HT-29 (cell line): ENCODE measurements at places on chromosomes 2 and 18.

- DNase-seq, result no peak
These were observed 105.3 kb upstream of the ZEB2 start for GRCh38 chr2:144625226-144625625.

DNA sequence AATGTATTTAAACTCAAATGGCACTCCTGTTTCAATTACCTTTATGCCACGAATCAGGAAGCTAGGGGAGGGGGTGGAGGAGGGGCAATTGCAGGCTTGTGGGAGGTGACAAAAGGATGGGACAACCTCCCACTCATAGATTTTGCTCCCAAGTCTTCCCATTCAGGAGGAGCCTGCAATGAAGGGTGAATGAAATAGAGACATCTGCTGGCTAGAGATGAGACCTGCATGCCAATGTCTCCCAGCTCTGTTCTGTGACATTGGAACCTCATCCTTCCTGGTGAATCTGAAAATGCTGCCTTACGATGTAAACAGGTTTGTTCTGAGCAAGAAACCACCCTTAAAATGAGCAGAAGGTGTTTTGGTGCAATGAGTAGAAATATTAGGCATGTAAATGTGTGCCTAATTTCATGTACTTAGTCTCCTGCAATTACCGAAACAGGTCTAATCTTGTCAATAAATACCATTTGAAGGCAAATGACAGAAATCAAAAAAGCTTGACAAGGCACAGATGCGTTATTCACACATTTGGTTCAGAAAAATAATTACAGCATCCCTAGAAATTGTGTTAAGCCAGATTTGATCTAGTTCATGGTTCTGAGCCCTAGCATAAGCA is 2.7 kb upstream of the PID1 start:
- peak; percentile 70 for DNase-seq

- DNase-seq, result no peak
These were observed 26.5 kb downstream of the SLC16A14 start for GRCh38 chr2:230042195-230042594.

- no peak for DNase-seq
These were observed 42.1 kb upstream of the EHBP1 start for GRCh38 chr2:62663411-62663810.

- DNase-seq, result no peak
These were observed 260.9 kb downstream of the CYRIA start for GRCh38 chr2:16404551-16405300.

DNA sequence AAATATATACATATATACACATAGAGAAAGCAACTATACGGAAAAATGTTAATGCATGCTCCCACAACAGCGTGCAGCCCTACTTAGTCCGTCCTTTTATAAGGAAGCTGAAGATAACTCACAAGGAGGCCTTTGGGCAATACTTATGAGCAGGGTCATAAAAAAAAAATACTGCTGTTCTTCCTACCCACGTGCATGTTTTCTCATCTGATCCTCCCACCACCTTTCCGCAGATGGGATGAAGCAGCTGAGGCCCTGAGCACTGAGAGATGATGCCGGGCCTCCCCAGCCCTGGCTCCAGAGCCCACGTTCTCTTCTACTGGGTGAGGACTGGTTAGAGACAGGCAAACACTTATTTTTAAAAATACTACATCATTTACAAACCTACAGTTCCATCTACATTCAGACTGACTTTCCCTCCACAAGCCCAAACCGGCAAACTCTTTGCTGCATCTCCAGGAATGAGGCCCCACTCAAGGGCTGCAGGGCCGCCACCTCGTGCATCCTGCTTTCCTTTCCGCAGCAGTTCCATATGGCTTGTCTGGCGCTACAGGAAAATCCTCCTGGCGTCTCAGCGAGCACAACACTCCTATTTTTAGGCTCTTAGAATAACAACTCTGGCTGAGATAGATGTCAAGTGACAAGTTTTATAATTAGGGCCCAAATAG is 41.6 kb downstream of the TBC1D8 start:
- DNase-seq, result no peak

DNA sequence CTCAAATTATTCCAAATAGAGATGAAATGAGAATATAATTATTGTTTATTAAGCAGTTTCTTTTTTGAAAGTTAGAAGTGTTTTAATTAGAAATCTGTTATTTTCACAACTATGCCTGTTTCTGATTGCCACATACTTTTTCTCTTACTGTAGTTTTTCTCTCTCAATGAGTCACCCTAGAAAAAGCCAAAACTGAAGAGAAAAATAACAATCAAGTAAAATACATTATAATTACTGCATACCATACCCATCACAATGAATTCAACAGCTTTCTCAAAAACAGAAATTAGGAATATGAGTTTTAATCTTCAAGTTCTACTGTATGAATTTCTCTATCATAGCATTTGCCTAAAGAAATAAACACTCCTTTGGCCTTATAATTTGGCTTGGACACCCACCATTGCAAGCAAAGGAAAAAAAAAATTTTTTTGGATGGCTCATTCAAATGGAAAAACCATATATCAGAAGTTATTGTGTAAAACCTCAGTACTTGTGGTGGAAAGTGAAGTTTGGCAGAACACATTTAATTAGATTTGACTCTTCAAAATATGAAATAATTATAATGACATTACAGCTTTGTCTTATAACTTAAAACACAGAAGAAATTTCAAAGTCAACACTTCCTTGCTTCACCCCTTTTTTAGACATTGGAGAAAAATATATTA is 138.5 kb downstream of the DYM start:
- DNase-seq, result no peak

GRCh38 chr2:142741764-142742269 is 135.6 kb upstream of the KYNU start:
- DNase-seq, result no peak

DNA sequence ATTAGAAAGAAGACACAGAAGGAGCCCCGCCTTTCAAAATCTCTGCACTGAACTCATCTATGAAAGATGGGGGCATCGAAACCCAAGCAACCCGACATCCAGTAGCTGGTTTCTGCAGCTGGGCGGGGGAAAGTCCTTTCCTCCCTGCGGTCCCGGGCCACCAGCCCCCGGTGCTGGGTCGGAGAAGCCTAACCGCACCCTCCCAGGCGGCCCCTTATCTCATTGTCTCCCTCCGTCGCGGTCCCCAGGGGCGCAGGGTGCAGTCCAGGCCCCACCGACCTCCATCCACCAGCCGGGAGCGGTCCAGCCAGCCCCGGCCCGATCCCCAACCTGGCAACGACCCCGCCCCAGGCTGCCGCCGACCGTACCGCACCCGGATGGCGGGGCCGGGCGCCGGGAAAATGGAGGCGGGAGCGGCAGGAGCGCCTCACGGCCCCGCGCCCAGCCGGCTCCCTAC is 452 bp downstream of the RAPH1 start:
- DNase-seq, result peak; percentile 14

DNA sequence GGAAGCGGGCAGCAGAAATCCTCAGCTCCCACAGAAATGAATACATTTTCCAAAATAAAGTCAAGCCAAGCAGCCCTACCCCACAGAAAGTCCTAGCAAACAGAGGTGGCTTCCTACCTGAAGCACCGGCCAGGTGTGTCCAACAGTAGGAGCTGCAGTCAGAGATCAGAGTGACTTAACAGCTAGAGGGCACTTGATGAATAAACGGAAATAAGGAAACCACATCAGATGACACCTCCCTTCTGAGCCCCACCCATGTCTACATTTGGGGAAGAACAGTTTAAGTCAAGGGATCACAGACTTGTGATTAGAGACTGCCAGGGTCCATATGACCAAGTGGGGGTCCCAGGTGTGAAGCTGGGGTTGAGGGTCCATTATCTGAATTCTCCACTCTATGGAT is at the start of gene CXCR1:
Gene CXCR1 (minus strand): TSS at position 172 of the 400 bp plus-strand sequence. CDS start 1,751 bp downstream, outside the sequence.
- no peak for DNase-seq

DNA sequence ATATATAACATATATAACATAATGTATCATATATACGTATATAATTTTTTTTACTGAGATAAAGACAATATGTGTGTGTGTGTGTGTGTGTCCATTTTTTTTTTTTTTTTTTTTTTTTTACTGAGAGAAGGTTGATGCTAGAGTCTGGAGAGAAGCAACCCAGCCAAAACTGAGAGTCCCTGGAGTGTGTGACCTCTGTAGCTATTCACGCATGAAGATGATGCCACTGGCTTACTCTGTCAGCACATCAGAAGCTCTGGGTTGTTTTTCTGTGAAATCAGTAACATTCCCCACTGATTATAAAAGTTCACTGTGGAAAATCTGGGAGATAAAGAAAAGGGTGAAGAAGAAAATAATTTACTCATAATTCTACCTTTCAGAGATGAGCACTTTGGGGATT is 27.2 kb downstream of the CCDC195 start:
- no peak for DNase-seq

DNA sequence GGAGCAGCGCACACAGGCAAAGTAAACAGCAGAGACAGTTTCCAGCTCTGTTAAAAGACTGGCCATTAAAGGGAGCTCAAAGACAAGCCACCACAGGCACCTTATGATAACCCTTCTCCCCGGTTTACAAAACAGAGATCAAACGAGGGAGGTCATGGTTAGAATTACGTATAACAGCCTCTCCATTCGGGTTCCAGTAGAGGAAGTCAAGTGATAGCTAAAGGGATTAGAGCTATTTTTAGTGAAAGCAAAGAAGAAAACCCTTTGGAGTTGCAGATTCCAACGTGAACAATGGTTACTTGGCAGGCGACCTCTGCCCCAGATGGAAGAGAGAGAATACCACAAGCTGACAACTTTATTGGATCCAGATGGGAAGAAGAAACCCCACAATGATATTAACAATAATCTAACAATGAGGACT is 31.2 kb upstream of the EDAR start:
- DNase-seq, result no peak

GRCh38 chr2:49972699-49973098 is 818.4 kb upstream of the FSHR start:
- DNase-seq, result no peak

- no peak for DNase-seq
These were observed 211.6 kb downstream of the PID1 start for GRCh38 chr2:229059331-229060033.

DNA sequence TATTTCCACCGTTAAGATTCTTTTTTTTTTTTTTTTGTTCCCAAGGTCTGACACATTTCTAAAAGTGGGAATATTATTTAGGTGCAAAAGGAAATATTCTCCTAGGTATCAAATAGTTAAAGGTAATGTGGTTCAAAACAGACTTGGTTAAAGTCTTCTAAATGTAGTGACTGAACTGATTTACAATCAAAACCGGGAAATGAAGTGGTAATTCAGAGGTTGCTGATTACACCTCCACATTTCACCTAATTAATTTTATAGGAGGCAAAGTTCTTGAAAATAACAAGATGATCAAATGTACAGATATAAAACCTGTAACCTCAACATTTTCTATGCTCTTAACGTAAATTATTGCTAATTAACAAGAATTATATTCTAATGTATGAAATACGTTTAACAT is 5.1 kb downstream of the BCL11A start:
- no peak for DNase-seq

- no peak for DNase-seq
These were observed 32.8 kb upstream of the MC5R start for GRCh38 chr18:13791181-13791580.

GRCh38 chr2:189157939-189158338 is 21.6 kb downstream of the COL5A2 start:
- DNase-seq, result no peak

- DNase-seq, result no peak
These were observed 666.5 kb downstream of the SLC4A3 start for GRCh38 chr2:220293966-220294365.

DNA sequence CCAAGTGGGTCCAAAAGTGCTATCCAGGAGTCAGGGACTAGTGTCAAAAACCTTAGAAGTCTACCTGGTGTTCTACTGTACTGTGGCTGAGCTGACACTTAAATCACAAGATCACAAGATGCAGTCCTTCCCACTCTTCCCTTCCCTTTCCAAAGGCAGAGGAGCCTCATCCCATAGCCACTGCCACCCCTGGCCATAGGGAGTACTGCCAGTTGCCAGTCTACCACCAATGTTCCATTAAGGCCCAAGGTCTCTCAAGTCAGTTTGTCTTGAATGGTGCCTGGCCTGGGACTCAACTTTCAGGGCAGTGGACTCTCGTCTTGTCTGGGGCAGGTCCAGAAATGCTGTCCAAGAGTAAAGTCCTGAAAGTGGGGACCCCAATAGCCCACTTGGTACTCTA is 585.6 kb downstream of the NUP35 start:
- DNase-seq, result no peak

GRCh38 chr2:213259266-213259665 is 25.0 kb upstream of the SPAG16 start:
- DNase-seq, result no peak

- DNase-seq, result no peak
These were observed 87.4 kb downstream of the NCKAP5 start for GRCh38 chr2:133480707-133481429.

- peak; percentile 94 for DNase-seq
These were observed 95.4 kb downstream of the LAMA1 start for GRCh38 chr18:7021994-7022840.

DNA sequence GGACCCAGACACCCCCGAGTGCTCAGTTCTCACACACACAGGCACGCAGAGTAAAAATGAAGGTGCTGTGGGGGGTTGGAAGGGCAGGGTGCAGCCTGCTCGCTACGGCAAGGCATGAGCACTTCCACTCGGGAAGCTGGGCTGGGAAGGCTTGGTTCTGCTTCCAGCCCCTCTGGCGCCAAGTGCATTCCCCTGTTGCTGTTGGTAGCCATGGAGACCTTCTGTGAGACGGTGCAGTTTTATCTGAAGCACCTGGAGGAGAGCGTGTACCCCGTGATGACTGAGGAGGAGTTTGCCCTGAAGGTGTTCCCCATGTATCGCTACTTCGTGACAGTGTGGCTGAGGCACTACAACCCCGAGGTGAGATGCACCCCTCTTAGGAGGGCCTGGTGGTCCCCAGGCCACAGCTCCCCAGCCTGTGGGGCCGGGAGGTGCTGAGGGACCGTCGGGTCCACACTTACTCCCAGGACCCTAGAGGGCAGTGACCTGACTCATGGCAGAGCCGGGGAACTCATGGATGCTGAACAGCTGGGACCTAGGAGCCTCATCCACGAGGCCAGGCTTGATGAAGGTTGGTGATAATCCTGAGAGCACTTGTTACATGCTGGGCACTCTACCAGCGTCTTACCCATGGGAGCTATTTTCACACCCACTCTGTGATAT is 15.5 kb downstream of the MROH2A start:
- DNase-seq, result no peak

GRCh38 chr2:227661025-227661649 is 5.5 kb upstream of the SCYGR5 start:
- no peak for DNase-seq

DNA sequence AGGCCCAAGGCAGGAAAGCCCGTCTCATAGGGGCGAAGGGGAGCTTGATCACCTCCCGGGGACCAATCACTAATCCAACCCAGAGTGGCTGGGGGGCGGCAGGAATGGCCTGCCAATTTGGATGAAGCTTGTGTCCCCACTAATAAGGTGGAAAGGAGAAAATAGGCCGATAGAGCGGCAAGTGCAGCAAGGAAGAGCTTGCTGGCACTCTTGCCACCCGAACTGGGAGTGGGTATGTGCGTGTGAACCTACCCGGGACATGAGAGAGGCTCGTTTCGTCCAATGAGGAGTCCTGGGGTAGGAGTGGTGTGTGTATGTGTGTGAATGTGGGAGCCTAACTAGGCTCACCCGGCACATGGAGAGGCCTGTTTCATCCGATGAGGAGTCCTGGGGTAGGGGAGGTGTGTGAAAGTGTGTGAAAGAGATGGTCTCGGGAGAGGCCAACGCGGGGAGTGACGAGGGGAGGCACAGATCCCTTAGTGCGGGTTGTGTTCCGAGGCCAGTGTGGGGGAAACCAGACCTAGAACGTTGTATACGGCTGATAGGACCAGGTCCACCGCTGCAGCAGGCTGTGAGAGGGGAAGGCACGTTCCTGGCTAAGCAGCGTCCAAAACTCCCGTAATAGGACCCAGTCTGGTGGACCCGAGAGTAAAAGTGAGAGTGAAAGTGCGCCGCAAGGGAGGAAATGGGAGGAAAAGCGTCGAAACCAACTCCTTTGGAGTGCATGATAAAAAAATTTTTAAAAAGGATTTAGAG is 47.1 kb upstream of the SELENOI start:
- no peak for DNase-seq
